SW 1271 (cell line): ENCODE measurements at places on chromosomes 7 and 10.
A peak's percentile ranks its signal among the peaks of the same experiment; 100 is the strongest.

- DNase-seq = no peak
Measured at GRCh38 chr7:47386273-47386835, 195.6 kb downstream of the TNS3 start.

- no peak for DNase-seq
Measured at GRCh38 chr7:86295526-86295925, 348.2 kb upstream of the GRM3 start.

DNA sequence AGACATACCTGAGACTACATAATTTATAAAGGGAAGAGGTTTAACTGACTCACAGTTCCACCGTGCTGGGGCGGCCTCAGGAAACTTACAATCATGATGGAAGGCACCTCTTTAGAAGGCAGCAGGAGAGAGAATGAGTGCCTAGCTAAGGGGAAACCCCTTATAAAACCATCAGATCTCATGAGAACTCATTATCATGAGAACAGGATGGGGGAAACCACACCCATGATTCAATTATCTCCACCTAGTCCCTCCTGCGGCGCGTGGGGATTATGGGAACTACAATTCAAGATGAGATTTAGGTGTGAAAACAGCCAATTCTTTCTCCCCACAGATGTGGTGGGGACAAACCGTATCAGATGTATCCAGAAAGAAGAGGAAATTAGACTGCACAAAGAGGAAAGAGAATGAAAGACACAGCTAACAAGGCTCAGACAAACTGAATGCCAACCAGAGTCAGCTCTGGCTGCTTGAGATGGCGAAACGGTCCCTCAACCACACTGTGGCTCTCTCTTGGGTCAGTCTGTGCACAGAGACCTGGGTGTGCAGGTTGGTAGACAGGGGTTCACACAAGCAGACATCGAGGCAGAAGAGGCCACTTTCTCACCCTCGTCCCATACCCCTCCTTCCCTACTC, 375.6 kb downstream of the SFMBT2 start:
- DNase-seq = no peak

DNA sequence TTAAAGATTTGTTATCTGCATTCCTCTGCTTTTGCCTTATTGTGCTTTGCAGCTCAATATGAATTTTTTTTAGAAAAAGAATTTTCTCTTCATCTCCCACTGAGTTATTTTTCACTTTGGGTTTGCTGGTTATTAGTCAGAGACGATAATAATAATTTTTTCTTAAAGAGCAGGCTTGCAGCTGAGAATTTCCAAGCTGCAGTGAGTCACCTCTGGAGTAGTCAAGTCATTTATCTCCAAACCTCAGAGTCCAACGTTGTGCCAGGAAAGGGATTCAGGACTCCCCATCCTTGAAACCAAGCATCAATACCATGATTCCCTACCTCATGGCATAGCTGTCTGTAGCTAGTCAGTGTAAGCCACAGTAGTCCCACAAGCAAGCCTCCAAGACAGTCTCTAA, 15.2 kb upstream of the EGR2 start:
- no peak for DNase-seq

DNA sequence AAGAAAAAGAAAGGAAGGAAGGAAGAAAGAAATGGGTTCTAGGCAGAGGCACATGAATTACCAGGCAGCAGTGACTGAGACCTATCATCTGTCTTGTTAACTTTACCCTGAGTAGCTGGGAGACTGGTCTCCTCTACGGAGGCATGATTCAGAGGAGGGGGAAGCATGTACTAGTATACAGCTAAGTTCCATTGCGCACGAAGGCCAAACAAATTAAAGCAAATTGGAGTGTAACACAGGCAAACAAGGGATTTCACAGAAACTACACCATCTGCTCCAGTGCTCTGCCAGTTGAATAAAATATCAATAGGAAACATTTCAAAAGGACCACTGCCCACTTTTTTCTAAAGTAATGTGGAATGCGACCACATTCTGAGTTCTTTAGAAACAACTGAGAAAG, 65.9 kb upstream of the RSU1 start:
- no peak for DNase-seq

- no peak for DNase-seq
Measured at GRCh38 chr7:123211545-123211944, 11.8 kb upstream of the SLC13A1 start.

DNA sequence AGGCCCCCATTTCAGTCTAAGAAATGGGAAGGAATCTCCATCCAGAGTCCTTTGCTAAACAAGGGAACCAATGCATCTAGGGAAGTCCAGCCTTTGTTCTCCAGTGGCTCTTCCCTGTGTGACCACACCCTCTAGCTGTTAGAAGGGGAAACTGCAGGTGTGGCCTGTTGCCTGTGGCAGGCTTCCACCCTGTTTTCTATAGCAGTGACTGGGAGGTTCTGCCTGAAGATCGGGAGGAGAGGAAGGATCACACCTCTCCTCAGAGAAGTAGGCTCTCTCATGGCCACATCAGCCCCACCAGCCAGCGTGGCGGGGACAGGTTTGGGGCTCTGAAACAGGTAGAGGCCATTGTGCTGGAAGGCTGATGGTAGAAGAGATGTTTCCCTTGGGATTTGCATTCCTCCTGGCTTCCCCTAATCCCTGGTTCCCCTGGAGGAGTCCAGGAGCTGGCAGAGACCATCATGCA, 47.7 kb upstream of the TRIM8 start:
- DNase-seq = peak; percentile 58

DNA sequence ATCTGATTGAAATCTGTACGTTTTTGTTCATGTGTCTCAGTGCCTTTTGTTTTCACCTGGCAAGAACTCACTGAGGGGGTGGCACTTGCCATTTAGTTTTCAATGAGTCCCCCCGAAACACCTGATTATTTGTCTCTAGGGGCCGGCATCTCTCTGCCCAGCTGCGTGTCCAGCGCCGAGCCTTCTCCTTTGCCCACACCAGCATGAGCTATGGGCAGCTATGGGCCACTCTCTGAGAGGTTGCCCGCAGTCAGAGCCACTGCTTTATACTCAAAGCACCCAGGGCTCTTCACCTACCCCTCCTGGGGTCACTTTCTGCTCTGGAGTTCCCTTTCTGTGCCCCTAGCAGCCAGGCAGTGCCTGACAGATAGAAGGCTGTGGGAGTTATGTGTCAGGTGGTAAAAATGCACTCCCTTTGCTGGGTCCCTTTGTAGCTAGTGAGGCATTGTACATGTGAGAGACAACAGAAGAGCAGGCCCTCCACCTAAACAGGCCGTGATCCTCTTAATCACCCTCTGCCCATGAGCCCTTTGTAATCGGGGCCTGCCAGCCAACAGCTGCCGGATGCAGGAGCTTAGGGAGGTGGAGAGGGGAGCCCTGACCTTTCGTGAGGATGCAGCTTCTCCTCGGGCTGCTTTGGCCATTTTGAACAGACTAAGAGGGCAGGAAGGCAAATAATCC, 133.1 kb upstream of the NPS start:
- no peak for DNase-seq

- DNase-seq = no peak
Measured at GRCh38 chr7:131845573-131846314, 289.3 kb upstream of the PODXL start.

- no peak for DNase-seq
Measured at GRCh38 chr10:17516376-17516775, 62.0 kb upstream of the ST8SIA6 start.

GRCh38 chr7:55055479-55055878, 36.7 kb downstream of the EGFR start:
- no peak for DNase-seq

DNA sequence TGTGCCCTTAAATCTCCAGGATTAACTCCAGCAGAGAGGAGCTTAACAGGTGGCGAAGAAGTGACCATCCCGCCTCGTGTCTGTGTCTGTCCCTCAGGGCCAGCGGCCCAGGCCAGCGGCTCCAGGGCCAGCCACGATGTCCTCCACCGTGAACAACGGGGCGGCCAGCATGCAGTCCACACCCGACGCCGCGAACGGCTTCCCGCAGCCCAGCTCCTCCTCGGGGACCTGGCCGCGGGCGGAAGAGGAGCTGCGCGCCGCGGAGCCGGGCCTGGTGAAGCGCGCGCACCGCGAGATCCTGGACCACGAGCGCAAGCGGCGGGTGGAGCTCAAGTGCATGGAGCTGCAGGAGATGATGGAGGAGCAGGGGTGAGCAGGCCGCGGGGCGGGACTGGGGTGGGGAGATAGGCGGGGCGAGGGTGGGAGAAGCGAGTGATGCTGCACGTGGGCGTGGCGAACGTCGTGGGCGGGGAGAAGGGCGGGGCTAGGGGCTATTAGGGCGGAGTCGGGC, 33.3 kb downstream of the SRRM3 start:
- DNase-seq = no peak

DNA sequence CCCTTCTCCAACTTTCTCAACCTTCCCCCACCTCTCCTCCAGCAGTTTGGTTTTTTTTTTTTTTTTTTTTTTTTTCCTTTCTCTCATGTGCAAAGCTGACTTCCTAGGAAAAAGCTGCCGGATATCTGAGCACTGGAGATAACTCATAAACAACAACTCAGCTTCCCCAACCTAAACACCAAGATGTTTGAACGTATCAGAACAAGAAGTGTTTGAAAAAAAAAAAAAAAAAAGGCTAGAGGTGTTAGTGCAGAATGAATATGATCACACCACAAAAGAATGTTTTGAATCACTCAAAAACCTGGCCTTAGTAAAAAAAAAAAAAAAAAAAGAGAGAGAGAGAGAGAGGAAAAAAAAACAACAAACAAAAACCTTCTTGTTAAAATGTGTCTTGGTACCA, 11.2 kb downstream of the GATA3 start:
- peak; percentile 5 for DNase-seq

GRCh38 chr10:9274206-9274755, 1219.8 kb downstream of the GATA3 start:
- DNase-seq = no peak

DNA sequence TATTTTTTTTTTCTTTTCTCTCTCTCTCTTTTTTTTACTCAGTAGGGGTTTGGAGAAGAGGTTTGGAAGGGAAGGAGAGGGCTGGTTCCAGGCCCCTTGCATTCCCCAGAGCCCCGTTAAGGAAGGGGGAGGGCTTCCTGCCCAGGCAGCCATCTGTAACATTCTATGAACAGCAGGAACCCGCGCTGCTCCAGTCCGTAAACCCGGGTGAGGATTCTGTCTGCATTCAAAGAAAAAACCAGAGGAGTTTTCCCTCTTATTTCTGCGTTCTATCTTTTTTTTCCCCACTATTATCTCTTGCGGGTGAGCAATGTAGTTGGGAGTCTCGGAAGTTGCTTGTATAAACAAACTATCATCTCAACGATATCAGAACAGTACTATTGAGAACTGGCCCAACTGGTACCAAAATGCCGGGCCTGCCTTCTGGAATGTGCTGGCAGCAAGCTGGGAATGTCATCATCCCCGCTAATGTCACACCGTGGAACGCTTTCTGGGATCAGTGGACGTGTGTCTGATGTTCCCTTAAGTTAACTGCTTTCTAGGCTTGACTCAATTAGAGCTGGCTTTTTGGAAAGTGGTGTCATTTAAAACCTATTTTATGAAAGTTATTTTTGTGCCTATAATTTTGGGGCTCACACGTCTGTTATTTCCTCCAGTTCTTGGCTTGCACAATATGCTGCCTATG, 153.1 kb upstream of the MEOX2 start:
- DNase-seq = no peak

DNA sequence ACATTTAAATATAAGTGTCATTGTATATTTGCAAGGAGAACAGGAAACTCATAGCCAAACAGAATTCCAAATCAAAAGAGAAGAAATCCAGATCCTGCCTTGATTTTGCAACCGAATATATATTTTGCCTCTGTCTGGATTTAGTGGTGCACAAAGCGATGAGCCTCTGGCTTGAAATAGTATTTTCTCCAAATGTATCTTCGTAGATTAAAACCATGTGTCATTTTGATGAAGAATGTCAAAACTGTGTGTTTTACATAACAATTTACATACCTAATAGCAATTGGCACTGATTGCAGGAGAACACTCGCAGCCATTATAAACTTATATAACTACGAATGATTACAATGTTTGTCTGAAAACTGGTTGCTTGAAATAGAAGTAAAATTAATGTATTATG, 156.4 kb downstream of the ARID5B start:
- DNase-seq = no peak

- DNase-seq = no peak
Measured at GRCh38 chr7:55309040-55309991, 55.8 kb upstream of the LANCL2 start.
